ENCODE measurements at places on chromosomes 13 and 19.

DNA sequence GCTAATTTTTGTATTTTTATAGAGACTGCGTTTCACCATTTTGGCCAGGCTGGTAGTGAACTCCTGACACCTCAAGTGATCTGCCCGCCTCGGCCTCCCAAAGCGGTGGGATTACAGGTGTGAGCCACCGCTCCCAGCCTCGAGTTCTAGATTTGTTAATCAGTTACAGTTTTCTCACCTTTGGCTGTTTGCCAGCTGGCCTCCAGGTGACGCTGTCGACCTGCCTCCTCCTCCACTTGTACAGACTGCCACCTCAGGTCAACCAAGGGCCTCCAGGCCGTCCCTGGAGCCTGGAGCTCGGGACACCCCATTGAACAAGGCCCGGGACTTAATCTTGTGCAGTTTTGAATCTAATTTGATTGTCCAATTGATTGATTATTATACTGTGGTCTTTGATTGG, 45.5 kb downstream of the IER2 start:
- no peak for DNase-seq

DNA sequence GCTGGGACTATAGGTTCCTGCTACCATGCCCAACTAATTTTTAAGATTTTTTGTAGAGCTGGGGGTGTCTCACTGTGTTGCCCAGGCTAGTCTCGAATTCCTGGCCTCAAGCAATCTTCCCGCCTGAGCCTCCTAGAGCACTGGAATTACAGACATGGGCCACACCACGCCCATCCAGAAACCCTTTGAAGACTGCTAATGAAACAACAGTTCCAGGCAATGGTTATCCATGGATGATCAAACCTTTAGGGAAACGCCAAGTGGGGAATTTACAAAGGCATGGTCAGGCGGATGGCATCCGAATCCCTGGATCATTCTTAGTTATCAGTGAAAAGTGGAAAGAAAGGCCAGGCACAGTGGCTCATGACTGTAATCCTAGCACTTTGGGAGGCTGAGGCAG, 16.9 kb upstream of the DNMT1 start:
- DNase-seq, result no peak

DNA sequence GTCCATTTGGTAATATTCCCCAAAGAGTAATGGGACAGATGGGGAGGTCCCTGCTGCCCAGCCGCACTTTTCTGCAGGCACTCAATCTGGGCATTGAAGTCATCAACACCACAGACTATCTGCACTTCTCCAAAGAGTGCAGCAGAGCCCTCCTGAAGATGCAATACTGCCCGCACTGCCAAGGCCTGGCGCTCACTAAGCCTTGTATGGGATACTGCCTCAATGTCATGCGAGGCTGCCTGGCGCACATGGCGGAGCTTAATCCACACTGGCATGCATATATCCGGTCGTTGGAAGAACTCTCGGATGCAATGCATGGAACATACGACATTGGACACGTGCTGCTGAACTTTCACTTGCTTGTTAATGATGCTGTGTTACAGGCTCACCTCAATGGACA, 295.0 kb downstream of the GPC5 start:
- DNase-seq, result no peak

DNA sequence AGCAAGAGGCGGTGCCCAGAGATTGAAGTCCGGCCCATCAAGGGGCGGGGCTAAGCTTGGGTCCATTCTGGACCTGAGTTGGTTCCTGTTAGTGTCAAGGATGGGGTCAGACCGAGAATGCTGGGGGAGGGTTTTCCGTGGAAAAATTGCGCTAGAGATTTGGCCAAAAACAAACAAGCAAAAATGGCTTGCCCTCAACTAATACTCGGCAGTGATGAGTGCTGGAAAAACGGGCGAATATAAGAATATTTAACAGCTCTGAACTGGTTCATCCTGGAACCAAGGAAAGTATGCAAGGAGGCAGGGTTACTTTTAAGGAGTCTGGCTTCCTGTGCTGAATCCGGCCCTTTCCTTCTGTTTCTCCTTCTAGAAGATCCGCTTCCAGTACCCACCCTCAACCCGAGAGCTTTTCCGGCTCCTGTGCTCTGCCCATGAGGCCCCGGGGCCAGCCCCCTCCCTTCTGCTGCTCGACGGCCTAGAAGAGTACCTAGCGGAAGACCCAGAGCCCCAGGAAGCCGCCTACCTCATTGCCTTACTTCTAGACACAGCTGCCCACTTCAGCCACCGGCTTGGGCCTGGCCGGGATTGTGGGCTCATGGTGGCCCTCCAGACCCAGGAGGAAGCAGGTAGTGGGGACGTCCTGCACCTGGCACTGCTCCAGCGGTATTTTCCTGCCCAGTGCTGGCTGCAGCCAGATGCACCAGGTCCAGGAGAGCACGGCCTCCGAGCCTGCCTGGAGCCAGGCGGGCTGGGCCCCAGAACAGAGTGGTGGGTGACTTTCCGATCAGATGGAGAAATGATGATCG, 880 bp downstream of the SWSAP1 start:
- DNase-seq, result no peak

DNA sequence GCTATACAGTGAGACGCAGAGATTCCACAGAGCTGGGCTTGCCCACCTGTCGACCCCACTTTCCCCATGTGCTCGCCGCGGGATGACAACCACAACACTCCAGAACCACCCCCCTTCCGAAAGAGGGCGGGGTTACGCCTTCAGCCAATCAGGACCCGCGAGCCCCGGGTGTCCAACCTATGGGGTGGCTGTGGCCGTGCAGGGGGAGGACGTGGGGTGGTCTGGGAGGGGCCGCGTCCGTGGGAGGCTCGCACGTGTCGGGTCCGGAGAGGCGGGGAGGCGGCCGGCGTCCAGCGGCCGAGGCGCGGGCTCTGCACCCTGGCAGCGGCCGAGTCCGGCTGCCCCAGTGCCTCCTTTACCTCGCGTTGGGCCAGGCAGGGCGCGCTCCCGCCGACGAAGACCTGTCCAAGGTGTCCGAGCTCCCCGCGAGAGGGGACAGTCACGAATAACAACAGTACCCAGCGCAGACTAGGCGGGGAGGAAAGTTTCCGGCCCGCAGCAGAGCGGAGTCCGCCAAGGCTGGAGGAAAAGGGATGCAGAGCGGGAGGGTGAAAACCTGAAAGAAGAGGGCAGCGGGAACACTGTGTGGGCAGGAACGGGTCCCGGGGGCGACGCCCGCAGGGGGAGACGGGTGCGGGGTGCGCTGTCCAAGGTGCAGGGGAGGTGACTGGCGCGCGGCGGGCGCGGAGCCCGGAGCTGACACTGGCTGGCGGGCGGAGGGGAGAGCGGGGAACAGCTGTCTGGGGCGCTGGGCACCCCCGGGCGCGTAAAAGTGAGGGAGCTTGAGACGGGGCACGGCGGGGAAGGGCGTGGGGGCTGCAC, 911 bp downstream of the ENOX1 start:
- peak; percentile 73 for DNase-seq

DNA sequence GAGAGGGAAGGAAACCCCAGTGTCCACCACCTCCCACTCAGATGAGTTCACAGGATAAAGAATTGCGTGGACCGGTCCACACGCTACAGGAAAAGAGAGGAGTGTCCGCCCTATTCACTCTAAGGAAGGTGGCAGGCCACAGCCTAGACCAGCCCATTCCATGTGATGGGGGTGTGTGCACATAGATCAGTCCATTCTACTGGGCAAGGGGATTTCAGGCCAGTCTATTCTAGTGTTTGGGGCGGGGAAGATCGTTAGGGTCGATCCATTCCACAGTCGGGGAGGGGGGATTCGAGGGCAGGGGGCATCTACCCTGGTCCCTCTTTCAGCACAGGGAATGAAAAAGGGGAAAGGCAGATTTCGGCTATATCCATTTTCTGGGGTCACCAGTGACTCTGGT, 7.8 kb downstream of the FIZ1 start:
- DNase-seq, result no peak

DNA sequence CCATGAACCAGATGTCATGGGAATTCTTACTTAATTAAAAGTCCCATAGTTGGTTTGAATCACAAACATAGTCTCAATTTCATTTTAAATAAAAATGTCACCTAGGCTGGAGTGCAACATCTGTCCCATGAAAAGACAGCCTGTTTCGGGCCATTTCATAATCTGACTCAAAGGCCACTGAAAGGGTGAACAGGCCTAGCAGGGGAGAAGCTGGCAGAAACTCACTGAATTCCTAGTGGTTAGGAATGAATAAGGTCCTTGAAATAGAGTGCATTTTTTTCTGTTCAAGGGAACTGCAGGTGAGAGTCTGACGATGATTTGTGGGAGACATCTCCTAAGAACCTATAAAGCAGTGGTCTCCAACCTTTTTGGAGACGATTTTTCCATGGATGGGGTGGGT, 44.0 kb upstream of the PCCA start:
- DNase-seq, result no peak

DNA sequence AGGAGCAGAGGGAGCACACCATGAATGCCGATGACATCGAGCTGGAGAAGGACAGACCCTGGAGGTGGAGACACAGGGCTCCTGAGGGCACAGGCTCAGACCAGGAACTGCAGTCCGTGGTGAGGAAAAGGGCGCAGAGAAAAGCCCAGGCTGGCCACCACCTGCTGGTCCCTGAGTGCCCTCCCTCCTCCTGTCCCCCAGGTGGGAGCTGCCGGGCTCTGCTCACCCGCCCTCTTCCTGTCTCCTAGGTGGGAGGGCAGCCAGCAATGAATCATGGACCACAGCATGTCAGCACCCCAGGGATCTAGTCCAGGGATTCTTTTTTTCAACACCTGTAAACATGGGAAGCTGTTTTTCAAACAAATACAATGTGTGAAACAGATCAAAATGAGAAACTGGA, 94.6 kb upstream of the ARHGEF7 start:
- DNase-seq, result no peak

GRCh38 chr19:49546825-49547565, 19.2 kb downstream of the RCN3 start:
- peak; percentile 85 for DNase-seq

DNA sequence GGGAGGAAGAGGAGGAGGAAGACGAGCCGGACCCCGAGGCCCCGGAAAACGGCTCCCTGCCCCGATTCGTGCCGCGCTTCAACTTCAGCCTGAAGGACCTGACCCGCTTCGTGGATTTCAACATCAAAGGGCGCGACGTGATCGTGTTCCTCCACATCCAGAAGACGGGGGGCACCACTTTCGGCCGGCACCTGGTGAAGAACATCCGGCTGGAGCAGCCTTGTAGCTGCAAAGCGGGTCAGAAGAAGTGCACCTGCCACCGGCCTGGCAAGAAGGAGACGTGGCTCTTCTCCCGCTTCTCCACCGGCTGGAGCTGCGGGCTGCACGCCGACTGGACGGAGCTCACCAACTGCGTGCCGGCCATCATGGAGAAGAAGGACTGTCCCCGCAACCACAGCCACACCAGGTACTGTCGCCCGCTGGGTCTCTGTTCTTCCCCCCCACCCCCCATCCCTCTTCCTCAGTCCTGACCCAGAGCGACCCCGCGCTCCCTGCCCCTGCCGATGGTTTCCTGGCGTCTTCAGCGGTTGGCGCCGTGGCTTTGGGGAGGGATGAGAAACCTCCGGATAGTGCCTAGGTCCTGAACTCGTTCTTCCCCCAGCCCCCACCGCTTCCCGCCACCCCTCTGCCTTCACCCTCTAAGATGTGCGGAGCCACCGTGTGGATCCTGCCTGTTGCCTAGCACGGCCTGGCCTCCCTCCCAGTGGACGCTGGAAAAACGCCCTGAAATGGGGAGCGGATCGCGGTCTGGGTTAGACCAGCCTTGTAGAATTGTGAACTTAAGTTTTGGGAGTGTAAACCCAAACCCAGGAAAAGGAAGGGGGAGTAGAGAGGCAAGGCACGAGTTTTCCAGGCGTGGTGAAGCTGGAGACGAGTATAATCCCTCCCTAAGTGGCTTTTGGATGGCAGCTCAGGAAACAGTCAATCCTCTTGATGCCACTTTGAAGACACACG, 1.5 kb downstream of the HS6ST3 start:
- DNase-seq, result no peak

GRCh38 chr19:40810160-40810559, 11.2 kb downstream of the EGLN2 start:
- no peak for DNase-seq

- DNase-seq, result no peak
Observed at GRCh38 chr13:20462533-20462915, 63.1 kb downstream of the CRYL1 start.

DNA sequence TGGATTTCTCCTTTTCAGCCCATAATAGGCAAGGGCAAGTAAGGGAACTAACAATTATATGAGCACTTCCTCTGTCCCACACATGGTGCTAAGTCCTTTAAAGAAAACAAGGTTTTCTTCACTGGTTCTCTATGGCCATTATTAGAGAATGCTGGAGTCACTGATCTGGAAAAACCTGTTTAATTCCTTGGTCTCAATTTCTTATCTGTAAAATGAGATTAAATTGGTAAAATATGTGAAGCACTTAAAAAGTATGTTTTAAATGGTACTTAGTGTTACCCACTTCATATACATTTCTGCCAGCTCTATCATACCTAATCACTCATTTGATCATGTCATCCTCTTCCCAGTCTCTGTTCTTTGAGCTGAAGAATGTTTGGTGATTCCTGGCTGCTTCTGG, 39.4 kb downstream of the LRCH1 start:
- DNase-seq, result no peak

DNA sequence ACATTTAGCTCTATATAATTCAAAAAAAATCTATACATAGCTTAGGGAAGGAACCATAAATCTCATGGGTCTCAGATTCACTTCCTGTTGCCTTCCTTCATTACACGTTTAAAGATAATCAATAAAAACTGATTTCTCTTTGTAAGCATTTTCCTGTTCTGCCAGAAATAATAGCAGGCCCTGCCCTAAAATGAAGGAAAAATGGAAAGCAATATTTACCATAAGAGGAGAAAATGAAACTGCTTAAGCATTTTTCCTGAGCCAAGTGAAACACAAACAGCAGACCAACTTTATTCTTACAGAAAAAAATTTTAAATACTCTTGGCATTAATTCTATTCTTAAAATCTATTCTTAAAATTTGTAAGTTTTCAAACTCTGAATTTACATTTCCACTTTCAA, 4.0 kb downstream of the LHFPL6 start:
- DNase-seq, result no peak

DNA sequence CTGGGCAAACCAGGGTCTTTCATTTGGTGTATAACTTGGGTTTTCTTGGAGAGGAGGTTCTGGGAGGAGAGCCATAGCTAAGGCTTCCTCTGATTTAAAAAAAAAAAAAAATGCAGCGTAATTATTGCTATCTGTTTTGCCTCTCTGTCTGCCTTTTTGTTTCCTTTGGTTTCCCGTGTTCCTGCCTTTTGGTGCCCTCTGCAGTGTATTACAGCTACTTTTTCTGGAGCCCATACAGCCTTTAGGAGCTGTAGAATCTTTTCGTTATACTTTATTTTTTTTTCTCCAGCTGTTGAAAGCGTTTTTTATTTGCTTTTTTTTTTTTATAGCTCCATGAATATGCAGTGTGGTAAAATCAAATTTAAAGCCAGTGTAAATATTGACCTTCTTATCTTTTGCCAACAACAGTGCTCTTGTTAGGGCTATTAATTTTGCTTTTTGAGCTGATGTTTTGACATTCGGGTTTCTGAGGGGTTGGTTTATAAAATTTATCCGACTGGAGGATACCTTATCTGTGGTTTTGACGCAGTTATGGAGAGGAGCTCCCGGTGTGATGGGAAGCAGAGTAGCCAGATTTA, 38.1 kb downstream of the ZNF493 start:
- DNase-seq, result no peak

GRCh38 chr13:37475966-37476365, 122.6 kb downstream of the POSTN start:
- DNase-seq, result peak; percentile 89

GRCh38 chr13:58542530-58542929, 911.0 kb downstream of the PCDH17 start:
- no peak for DNase-seq

GRCh38 chr19:47020132-47020805, 632 bp downstream of the NPAS1 start:
- DNase-seq, result no peak

Data from fibroblast of skin of back (primary cell).